ENCODE measurements at places on chromosomes 7 and 10.

GRCh38 chr10:128030498-128031072 lies 95.6 kb downstream of the MKI67 start:
- DNase-seq = no peak

DNA sequence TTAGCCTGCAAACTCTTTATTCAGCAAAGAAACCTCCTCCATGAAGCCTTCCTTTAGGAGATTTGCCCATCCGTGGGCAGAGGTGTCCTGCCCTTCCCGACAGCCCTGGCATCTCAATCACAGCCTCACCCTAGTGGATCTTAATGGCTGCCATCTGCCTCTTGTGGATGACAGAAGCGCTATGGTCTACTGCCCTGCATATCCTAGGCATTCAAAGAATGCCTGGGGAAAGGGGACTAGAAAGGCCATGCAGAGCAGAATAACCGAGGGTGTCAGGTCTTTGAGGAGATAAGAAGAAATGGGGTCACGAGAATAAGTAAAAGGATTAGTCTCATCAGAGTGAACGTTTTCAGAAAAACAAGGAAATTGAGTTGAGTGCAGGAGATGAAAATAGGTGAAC lies 57.7 kb upstream of the SPOCK2 start:
- DNase-seq = no peak

DNA sequence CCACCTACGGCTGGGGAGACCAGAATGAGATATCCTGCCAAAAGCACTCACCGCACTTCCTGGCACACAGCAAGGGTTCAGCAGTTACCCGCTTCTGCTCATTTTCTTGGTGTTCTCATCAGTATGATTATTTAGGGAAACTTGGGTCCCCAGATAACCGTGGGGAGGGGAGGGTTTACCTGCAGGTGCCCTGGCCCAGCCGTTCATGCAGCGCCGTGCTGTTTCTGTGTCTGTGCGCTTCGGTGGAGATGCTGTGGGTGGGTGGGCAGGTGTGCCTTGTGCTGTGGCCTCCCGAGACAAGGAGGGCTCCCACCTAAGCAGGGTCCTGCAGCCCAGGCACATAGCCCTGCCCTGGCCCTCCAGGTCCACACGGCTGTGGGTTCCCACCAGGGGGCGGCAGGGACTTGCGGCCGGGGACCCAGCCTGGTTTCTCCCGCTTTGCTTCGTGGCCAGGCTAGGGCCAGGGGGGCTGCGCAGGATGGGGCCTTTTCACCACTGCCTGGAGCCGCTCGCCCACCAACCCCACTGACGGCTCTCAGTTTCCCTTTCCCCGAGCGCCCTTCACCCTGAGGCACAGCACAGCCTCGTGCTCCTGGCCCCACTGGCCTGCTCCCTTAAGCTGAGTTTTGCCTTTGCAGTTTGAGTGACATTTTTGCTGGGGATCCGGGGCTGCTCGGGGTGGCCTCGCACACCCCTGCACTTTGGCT lies 78.5 kb downstream of the LHPP start:
- DNase-seq = peak; percentile 44

- no peak for DNase-seq
These were observed 10.0 kb upstream of the TSPAN33 start for GRCh38 chr7:129134356-129134987.

- DNase-seq = peak; percentile 87
These were observed 122.2 kb downstream of the PDE1C start for GRCh38 chr7:31948029-31948428.

Measured in fibroblast of lung (primary cell).